ENCODE measurements at places on chromosomes 16 and 17.
A peak's percentile ranks its signal among the peaks of the same experiment; 100 is the strongest.

DNA sequence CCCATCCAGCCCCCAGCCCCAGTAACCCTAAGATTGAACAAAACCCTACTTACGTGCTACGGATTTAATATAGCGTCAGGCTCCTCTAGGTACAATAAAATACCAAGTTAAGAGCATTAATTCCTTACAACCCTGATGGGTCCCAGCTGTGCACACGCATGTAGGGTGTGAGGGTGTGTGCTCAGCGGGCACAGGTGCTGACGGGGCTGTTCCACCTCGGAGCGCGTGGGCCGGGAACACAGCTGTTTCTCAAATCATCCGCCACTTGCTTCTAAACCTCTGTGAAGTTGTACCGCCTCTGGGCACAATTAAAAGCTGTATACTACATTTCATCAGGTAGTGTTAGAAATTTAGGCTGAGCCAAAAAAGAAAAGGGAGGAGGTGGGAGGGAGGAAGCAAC lies 478.6 kb downstream of the MAF start:
- no peak for DNase-seq

DNA sequence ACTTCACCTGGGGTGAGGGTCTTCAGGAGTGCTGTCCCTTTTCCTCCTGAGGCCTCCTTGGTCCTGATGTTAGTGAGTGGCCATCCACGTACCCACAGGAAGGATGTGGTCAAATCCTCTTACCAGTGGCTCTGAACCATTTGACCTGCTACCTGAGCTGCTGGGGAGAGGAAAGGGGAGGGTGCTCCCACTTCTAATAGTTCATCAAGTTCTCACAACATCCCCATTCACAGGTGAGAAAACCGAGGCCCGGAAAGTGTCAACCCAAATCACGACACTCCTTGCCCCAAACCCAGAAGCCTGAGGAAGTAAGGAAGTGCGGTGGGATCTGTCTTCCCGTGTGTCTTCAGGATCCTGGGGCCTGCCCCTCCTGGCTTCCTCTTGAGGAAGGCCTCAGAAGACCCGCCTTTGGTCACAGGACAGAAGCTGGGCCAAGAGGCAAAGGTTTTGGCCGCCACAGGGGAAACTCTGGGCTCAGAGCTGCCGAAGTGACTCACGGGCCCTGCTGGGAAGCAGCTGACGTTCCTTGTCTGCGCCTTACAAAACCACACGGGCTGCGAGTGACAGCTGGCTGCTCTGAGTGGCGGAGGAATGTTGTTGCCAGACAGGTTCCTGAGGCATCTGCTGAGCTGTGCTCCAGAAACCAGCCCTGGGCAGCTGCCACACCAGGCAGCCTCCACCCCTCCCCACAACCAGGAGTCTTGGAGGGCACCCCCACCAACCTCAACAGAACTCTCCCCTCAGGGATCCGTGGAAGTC lies 13.9 kb upstream of the KIFC3 start:
- no peak for DNase-seq

DNA sequence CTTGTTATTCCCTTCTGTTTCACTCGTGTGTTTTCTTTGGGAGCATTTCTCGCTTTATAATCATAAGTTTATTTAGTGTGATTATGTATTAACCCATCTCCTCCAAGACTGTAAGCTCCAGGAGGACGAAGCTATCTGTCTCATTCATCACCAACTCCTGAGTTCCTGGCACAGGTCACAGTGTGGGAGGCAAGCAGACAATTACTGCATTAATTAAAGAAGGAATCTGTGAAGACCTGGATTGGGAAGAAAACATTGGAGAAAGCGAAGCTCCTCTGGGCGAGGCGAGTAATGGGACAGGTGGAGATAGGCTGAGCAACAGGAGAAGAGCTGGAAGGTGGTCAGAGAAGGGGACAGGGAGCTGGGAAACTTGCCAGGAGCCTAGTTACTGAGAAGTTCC lies 7.8 kb upstream of the CAMKK1 start:
- no peak for DNase-seq

DNA sequence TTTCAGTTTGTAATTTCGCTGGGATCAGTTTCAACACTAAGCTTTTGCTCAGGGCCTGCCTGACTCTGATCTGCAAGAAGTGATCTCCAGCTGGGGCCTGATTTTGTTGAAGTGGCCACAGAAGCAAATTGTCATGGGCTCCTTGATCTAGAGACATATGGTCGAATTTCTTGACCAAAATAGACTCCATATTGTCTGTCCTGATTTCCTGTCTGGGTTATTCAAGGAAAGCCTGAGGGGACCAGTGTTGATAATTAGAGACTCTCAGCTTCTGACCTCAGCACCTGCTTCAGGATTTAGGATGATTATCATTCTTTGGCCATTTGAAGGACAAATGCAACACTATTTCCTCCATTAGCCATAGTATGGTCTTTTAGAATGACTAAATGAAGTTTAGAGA lies 48.9 kb upstream of the MSI2 start:
- DNase-seq = no peak

DNA sequence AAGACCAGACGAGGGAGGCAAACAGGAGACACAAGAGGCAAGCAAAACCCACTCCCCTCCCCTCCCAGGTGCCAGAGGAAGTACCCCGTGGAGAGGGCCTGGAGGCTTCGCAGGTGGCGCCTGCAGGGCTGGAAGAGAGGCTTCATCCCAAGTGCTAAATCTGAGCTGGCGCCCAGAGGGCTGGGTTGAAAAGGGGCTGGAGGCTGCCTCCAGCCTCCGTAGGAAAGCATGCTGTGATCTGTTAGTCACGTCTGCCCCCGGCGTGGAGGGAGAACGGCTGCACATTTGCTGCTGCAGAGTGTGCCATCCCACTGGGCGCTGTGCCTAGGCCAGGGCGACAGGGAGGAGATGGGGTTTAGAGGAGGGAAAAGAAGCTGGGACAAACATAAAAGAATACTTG lies 16.9 kb downstream of the RPH3AL start:
- DNase-seq = no peak

GRCh38 chr17:8710813-8711212 lies 33.8 kb downstream of the CCDC42 start:
- no peak for DNase-seq

- DNase-seq = no peak
These were observed 231.6 kb downstream of the GRIN2A start for GRCh38 chr16:9950658-9951057.

DNA sequence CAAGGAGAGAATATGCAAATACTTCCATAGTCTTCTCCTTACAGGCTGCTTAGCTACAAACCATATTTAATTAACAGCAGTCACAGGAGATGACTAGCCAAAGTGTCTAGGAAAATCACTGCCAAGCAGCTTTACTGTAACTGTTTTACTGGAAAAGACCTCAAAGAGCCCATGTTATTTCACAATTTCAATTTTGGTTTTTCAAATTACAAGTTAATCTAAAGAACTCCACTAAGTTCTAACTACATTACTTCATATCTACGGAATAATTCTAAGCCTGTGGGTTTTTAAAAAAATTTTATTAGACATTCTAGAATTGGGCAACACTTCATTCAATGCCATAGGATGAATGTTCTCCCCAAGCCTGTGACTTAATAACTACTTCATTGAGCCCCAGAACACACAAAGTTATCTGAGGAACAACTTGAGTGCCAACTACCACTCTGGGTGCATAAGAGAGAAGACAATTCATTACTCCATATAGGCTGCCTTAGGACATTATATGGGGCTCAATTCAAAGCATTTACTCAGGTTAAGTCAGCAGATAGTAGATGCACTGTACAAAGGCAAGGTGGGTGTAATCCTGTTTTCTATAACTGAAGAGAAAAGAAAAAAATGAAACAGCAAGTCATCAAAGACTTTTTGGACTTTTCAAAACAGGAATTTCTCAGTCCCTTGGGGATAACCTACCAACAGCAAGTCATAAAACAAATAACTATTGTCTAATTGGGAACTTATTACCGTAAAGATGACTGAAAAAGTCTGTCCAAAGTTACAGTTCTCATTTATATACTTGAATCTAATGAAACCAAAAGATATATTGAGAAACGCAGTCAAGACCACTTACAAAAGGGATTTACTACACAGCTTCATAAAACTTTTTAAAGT lies 33.0 kb downstream of the STAT3 start:
- no peak for DNase-seq

- no peak for DNase-seq
These were observed 412.3 kb upstream of the CDH11 start for GRCh38 chr16:65534121-65534528.

GRCh38 chr17:16033729-16034349 lies 34.2 kb downstream of the TTC19 start:
- DNase-seq = no peak

- DNase-seq = no peak
These were observed 56.7 kb downstream of the ZNF423 start for GRCh38 chr16:49799172-49799571.

- DNase-seq = no peak
These were observed 2.4 kb downstream of the NATD1 start for GRCh38 chr17:21250854-21251253.

DNA sequence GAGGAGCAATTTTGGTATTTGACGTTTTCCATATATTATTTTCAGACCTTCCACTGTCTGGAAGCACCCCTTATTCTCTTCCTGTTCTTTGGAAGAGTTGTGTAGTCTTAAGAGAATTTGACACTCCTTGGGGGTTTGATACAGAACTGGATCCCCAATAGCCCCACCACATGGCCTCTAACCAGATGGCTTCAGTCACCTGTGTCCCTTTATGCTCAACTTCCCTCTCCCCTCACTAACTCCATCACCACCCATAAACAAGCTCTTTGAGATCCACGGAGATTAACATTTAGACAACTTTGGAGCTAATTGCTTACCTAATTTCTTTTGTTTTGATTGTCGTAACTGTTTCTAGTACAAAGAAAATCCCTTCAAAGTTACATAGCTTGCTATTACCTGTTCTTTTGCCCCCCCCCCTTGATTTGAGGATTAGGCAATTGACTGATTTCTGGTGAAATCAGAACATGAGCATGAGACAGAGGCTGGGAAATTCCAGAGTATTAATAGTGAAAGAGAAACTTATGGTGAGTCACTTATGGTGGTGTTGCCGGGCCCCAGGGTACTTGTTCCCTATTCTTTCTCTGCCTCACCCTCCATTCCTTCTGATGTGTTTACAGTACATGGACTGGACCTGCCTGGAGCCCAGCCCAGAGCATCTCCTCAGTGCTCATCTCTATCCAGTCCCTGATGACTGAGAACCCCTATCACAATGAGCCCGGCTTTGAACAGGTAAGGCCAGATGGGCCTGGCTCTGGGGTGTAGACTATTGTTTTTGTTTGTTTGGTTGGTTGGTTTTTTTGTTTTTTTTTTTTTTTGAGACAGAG lies 7.5 kb downstream of the UBE2Z start:
- no peak for DNase-seq

DNA sequence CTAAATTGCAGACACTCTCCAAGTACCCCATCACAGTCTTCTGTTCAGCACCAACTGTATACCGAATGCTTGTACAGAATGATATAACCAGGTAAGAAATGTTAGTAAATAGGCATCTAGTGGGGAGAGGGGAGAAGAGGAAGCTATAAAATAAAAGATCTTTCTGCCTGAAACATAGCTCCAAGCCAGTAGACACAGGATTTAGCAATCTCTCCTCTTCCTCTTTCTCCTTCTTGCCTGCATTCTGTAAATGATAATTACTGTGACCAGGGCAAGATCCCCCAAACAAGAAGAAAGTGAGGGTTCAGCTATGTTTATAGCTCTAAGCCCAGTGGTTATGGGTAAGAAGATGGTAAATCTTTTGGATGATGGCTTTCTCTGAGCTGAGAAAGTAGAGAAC lies 17.9 kb downstream of the ACSM3 start:
- no peak for DNase-seq

GRCh38 chr17:82648742-82649331 lies 593 bp upstream of the WDR45B start:
- no peak for DNase-seq

DNA sequence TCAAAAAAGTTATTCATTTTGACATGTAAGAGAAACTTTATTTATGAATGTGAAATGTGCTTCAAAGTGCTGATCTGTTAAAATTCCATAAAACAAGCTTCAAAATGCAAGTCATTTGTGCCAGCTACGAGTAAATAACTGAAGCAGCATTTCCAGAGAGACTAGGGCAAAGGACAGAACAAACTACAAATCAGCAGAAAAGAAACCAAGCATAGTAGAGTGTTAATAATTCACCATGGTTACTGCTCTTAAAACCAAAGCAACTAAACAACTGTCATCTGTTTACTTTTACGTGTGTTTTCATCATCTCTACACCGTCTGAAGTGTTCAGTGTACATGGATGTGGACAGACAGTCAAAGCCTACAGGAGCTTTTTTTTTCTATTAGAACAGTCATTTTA lies 1.6 kb upstream of the ASPA start:
- DNase-seq = no peak

- DNase-seq = peak; percentile 32
These were observed 850 bp downstream of the PPM1E start for GRCh38 chr17:58756246-58757161.

GRCh38 chr17:79365351-79365750 lies 245.5 kb downstream of the RBFOX3 start:
- DNase-seq = no peak

DNA sequence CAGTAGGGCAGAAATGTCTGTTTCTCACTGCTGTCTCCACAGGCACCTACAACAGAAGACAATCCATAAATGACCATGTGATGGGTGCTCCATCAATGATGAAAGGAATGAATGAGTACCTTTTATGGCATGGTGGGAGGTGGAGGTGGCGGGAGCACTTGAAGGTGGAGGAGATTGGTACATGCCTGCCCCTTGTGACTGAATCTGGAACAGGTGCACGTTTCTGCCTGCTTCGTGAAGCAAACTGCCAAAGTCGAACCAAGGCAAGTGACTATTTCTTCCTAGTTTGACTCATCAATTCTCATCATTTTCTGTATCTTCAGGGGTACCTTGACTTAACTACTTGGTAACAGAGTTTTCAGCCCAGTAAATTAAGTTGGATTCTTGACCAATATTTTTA lies 25.4 kb downstream of the CDRT15 start:
- DNase-seq = no peak

- DNase-seq = no peak
These were observed 36.6 kb downstream of the FAM20A start for GRCh38 chr17:68564415-68565111.

- no peak for DNase-seq
These were observed 3.3 kb downstream of the SLX4 start for GRCh38 chr16:3608069-3608468.

GRCh38 chr16:8583732-8584131 lies 6.6 kb downstream of the TMEM114 start:
- DNase-seq = no peak

DNA sequence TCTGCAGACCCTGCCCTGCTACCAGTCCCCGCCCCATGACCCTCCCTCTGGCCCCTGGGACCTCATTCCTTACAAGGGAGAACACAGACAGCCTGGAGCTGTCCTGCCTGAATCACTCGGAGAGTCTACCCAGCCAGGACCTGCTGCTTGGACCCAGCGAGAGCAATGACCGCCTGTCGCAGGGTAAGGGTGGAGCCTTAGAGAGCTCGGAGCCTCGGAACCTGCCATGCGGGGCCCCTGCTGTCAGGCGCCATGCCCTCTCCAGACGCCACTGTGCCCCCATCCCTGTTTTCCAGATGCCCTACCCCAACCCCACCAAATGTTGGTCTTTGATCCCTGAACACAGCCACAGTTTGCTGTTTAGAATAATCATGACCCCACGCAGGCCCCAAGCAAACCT lies 5.6 kb downstream of the SH2B1 start:
- DNase-seq = no peak

GRCh38 chr16:19589106-19589505 lies 33.6 kb downstream of the VPS35L start:
- no peak for DNase-seq
